ENCODE measurements at places on chromosomes 5 and 9.

DNA sequence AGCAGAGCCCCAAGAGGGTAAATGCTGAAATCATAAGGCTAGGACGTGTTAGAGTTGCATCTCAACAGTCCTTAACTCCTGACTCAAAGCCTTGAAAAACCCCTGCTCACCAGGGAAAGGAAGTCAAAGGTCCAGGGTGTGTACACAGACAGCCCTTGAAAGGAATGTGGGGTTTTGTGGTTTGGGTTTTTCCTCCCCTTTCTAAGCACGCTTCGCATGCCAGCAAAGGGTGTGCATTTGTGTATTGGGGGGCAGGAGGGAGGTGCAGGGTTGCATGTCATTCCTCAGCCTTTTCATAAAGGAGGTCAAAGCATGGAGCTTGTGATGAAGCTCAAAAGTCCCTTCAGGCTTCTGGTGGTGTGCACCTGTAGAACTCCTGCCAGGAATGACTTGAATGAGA is 17.3 kb upstream of the XPA start:
- no peak for DNase-seq

GRCh38 chr9:76049341-76049740 is 158.9 kb downstream of the PCSK5 start:
- no peak for DNase-seq

DNA sequence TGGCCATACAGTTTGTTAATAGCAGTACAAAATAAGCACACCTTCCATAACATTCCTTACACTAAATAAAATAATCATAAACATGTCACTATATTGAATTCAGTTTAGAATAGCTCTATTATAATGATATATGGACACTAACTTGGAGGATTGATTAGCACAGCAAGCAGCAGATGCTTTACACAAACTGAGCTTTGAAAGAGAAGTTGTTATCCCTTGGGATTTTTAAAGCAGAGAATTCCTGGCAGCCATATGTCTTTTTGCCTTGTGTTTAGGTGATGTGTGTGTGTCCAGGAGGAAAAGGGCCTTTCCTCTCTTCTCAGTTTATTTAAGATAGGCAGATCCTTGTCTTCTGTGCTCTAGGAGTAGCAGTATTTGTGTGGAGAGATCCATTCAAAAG is 232.2 kb upstream of the GRIN3A start:
- no peak for DNase-seq

DNA sequence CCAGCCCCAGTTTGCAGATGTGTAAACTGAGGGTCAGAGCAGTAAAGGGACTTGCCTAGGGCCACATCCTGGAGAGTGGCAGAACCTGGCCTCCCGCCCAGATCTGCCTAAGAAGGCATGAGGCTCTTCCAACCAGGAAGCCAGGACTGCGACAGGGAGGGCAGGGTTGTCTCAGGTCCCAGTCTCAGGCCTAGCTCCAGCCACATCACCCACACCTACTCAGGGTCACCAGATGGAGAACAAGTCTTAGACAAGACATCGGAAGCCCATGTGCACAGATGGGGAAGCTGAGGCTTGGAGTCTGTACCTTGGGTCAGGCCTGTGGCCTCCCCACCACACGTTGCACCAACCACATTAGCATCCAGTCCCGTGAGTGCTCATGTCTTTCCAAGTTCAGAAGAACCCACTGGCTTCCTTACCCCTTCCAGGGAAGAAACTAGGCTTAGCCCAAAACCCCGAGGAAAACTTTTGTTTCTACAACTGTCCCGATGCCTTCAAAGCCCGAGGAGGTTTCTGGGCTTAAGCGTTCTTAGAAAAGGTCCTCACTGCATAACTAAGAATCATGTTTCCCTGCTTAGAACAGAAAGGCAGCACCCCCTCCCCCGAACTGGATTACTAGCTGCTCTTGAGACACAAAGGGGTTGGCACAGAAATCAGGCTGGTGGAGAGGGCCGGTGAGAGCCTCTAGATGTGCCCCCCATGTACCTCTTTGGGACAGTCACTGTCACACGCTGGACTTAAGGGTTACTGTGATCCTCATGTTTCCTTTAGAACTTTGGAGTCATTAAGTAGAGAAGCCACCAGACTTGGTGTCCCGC is 2.2 kb downstream of the FAM78A start:
- DNase-seq = peak; percentile 54

DNA sequence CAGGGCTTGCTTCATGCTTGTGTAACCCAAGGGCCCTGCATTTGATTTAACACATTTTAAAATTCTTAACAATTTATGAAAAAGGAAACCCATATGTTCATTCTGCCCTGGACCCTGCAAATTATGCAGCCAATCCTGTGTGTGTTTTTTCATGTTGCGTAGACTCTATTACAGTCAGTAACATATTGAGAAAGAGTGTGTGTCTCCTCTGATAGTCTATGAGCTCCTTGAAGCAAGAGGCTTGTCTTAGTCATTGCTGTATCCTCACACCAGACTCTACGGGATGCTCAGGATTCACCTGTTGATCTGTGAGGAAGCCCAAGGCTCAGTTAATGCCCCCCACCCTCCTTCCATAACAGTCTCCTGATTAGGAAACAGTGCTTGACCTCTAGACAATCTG is 177.3 kb upstream of the DMAC1 start:
- DNase-seq = no peak

- no peak for DNase-seq
Measured at GRCh38 chr5:79898611-79899010, 92.5 kb downstream of the MTX3 start.
